ENCODE measurements at places on chromosomes 3 and 15.

DNA sequence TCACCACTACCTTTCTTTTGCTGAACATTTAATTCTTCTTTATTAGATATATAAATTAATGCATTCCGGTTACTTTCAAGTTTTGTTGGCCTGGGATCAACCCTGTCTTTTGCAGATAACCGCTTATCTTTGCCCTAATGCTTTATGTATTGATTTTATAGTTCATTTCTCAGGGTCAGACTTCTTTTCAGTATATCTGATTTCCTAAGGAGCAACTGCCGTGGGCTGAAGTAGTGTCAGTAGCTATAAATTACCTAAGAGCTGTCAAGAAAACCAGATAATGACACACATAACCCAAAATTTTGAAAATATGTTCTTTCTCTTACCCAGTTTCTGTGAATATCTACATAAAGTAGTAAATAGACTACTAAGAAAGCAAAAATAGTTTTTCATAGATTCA, 38.0 kb downstream of the COL6A5 start:
- DNase-seq: no peak

DNA sequence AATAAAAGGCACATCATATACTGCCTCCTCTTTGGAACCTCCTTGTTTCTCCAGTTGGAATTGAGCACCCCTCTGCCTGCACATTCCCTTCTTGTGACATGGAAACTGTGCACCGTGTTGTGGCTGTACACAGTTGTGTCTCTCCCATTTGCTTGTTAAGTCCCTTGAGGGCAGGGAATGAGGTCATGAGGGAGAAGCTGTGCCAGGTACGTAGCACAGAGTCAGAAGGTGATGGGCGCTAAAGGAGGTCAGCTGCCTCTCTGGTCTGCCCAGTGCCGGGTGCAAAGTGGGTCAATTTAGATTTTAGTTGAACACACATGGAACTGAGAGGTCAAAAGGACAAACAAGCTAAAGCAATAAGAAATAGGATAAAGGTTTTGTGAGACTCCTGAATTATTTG, 124.4 kb downstream of the FAM43A start:
- peak; percentile 22 for DNase-seq

DNA sequence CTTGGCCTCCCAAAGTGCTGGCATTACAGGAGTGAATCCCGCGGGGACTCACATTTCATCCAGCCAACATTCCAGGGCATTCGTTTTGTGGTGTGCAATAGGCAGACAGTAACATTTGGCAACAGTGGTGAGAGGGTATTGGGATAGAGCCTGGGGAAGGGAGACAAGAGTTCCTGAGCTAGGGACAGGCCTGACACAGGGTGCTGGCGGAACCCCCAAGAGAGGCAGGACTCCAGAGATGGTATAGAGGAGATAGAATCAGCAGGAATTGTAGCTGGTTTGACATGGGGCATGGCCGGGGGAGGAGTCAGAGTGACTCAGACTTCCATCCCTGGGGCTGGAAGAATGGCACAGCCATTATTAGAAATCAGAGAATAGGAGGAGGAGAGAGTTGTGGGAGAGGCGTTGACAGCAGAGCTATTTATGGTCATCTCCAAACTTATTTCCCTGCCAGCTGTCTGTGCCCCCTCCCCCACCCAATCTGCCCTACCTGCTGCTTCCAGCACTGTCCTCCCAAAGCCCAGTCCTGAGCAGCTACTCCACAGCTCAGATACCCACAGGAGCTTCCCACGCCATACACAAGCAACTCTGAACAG, 4.4 kb upstream of the IDH2 start:
- peak; percentile 86 for DNase-seq

GRCh38 chr3:48433472-48434118, 3.7 kb upstream of the PLXNB1 start:
- DNase-seq: peak; percentile 64

DNA sequence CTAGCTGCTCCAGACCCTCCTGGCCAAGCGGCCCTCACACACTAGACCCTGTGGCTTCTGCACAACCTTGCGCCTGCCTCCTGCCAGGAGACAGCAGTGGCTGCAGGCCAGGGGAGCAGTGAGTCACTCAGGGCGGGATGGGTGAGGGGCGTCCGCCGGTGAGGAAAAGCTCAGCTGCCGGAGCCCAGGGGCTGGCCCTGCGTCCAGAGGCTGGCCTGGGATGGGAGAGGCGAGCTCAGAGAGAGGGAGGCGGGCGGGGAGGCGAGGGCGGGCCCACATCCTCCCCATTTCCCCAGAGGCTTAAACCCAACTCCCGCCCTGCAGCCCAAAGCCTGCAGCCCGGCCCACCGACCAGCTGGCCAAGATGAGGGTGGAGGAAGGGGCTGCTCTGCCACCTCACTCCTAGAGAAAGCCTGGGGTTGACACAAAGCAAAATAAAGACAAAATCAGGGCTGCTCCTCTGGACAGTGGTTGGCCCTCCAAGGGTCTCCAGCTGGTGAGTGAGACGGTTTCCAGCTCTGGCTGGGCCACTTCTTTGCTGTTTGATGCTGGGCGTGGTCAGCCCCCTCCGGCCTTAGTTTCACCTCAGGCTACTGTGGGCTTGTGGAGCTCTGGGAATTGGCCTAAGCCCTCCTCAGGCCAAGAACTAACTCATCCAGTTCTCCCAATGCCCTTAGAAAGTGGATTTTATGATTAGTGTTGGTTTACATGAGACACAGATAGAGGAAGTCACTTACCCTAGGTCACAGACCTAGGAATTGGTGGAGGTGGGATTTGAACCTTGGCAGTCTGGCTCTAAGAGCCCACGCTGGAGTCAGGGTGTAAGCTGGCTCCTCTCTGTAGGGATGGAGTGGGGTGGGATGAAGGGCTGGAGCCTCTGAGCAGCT, 50.6 kb downstream of the IQSEC1 start:
- DNase-seq: peak; percentile 99

- DNase-seq: no peak
Measured at GRCh38 chr3:17301271-17301670, 416.5 kb downstream of the PLCL2 start.

GRCh38 chr15:41476416-41477048, 17.1 kb upstream of the ITPKA start:
- no peak for DNase-seq

GRCh38 chr15:79898369-79898768, 1.6 kb upstream of the MTHFS start:
- DNase-seq: no peak
